ENCODE measurements at places on chromosomes 4 and X.

DNA sequence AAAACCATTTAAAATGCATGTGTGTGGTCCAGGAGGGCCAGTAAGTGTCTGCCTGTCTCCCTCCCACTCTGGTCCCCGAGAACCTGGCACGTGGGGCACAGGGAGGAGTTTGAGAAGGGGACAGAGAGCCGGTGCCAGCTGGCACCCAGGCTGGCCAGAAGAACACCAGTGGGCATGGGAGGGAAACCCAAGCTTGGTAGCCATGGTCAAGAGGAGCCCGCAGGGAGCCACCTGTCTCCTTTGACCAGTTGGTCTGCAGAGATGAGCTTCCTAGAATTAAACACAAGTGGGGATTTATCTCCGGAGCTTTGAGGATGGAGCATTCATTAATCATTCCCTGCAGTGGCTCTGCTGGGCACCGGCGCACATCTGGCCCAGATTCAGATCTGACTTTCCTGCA, 41.6 kb downstream of the HMX1 start:
- DNase-seq: no peak

DNA sequence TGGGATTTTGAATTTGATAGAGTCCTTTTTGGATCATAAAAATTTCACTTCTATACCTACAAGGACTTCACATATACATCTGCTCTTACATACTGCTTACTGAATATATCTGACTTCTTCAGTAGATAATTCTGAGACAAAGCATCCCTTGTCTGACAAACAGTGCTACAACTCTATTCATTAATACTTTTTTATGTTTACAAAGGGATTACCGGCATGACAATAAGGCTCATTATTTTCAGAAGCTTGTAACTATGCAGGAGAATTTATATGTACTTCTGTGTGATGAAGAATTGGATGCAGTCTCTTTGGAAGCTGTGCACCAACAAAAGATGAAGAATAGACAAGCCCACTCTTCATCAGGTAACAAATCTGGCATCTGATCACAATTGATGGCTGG, 1070.3 kb downstream of the STIM2 start:
- no peak for DNase-seq

DNA sequence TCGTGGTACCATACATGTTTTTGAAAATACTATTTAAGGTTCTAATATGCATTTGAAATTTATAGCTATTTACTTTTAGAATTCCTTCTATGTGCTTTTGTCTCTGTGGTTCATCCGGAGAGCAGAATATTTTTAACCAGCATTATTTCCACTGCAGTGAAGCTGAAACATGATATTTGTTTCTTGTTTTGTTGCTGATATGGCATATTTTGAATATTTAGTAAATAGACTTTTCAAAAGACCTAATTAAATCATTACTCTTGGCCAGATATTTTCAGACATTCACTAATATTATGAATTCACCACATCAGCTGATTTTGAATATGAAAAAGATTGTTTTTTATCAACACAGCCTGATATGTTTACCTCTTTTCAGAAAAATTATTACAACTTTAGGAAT, 87.0 kb downstream of the FAT4 start:
- no peak for DNase-seq

DNA sequence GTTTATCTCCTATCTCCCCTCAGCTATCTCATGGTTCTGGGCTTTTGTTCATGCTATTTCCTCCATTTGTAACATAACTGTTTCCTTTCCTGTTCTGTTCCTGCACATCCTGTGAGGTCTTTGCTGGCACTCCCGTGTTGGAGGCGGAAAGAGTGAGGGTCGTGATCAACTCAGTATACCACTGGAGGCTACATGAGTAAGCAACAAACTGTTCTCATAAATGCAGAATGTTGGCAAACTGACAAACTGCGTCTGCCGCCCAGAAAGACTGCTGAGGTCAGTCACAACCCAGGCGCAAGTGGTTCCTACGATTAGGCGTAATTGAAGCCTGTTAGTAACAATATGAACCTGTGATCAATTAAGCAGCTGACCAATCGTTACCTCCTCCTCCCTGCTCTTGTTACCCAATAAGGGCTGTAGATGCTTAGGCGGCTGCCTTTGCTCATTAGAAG, 48.8 kb downstream of the C4orf33 start:
- no peak for DNase-seq

GRCh38 chrX:20680998-20681397, 414.3 kb upstream of the RPS6KA3 start:
- DNase-seq: no peak

- DNase-seq: no peak
Measured at GRCh38 chrX:103565752-103566151, 19.6 kb upstream of the TCEAL4 start.

- DNase-seq: no peak
Measured at GRCh38 chr4:166092797-166093290, 219.8 kb downstream of the TLL1 start.

- no peak for DNase-seq
Measured at GRCh38 chr4:807792-808191, 18.1 kb downstream of the CPLX1 start.

DNA sequence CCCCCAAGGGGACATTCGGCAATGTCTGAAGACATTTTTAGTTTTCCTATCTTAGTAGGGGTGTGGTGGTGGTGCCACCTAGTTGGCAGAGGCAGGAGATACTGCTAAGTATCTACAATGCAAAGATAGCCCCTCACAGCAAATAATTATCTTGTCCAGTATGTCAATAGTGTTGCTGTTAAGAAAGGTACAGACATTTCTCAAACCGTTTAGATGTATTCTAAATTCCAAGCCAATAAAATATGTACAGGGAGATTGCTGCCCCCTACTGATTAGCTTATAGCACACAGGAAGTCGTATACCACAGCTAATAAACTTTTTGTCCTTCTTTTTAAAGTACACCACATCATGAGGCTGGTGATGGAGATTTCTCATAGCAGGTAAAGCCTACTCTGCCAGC, 260.5 kb downstream of the TMA16 start:
- no peak for DNase-seq
